CD4-positive, alpha-beta T cell treated with Interferon gamma for 1 hour (primary cell): ENCODE measurements at places on chromosomes 12 and 14.

GRCh38 chr12:77682488-77682887, 148.2 kb upstream of the NAV3 start:
- DNase-seq: no peak

GRCh38 chr14:78835909-78836308, 665.7 kb downstream of the NRXN3 start:
- no peak for DNase-seq

- no peak for DNase-seq
Measured at GRCh38 chr12:70028918-70029317, 203.9 kb downstream of the MYRFL start.

- no peak for DNase-seq
Measured at GRCh38 chr12:132176920-132177551, 32.8 kb downstream of the NOC4L start.

DNA sequence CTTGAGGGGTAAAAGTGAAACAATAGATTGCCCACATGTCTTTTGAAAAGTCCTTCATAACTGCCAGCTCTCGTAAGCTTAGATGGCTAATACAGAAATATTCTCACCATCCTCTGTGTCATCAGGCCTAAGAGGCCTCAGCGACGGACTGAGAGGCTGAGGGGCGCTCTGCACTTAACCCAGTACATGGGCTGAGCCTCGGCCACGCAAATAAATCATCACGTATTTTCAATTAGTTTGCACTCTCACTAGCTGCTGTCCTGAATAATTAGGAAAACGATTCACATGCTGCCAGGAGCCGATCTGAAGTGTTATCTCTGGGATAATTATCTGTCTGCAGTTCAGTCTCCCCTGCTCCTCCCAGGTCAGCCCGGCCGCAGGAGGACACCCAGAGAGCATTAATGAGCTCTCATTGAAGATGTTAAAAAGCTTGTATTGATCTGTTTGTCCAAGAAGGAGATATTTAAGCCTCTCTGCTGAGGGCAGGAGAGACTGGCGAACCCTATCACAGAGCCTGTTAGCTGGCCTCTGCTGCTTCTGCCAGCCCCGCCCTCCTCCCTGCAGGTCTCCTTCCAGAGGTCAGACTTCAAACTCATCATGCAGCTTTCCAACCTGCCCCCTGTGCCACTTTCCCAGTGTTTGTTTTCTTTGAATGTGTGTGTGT, 1051.3 kb downstream of the VRK1 start:
- no peak for DNase-seq

GRCh38 chr12:91988086-91988923, 157.3 kb downstream of the BTG1 start:
- no peak for DNase-seq

DNA sequence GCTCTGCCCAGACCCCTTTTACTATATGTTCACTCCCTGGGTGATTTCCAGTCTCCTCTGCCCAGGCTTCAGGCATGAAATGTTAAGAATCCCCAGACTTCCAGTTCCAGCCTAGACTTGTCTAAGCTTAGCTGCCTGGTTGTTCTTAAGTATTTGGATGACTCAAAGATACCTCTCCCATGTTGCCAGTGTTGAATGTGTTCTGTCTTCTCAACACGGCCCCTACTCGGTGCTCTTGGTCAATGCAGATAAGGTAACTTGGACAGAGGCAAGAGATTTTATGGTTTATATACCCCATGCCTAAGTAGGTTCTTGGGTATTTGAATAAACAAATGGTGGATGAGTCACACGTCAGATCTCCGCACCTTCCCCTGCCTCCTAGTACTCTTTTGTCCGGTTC, 13.6 kb downstream of the PIWIL1 start:
- DNase-seq: no peak

GRCh38 chr12:66140731-66141130, 10.2 kb upstream of the LLPH start:
- no peak for DNase-seq

DNA sequence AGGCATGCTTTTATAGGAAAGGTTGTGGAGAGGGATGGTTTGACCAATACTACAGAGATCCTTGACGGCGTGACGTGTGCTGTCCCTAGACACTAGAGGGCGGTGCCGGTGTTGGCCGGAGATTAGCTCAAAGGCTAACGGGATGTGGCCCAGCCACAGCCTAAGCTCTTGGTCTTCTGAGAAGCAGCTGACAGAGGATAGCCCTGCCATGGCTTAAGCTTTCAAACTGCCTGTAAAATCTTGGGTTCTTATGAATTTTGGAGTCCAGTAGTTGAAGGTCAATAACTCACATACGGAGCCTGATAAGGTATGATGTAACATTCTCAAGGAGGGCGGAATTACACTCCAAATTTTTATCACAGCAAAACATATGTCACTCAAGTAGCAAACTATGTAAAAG, 515.7 kb upstream of the ATXN7L3B start:
- DNase-seq: no peak

GRCh38 chr12:59859171-59859510, 263.3 kb downstream of the SLC16A7 start:
- DNase-seq: no peak
